ENCODE measurements at places on chromosomes 11 and 22.

- no peak for DNase-seq
Observed at GRCh38 chr11:10638316-10638925, 55.1 kb downstream of the IRAG1 start.

DNA sequence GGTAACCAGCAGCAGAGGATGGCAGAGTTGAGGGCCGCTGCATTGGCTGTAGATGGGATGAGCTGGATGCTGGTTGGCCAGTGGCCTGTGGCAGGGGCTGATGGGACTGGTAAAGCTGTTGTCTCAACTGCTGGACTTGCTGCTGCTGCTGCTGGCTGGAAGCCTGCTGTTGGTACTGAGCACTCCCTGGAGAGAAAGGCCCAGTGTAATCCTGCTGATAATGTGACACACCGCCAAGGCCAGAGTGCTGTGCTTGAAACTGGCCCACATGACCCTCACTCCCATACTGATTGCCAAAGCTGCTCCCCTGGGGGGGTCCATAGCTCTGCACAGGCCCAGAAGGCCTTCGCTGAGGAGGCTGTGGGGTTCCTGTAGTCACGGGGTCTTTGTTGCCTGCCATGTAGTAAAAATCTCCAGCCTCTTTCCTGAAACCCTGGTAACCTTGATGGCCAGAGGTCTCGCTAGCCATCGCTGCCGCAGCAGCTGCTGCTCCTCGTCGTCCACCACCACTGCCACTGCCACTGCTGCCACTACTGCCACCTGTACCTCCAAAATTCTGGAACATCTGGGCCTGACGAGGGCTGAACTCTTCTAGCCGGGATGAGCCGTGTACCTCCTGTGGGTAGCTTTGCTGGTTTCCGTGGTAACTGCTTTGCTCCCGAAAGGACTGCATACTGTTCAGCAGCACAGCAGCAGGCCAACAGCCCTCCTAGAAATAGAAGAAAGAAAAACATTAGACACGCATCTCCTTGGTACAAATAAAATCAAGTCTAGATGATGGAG lies 55.6 kb downstream of the TCF20 start:
- DNase-seq, result no peak

DNA sequence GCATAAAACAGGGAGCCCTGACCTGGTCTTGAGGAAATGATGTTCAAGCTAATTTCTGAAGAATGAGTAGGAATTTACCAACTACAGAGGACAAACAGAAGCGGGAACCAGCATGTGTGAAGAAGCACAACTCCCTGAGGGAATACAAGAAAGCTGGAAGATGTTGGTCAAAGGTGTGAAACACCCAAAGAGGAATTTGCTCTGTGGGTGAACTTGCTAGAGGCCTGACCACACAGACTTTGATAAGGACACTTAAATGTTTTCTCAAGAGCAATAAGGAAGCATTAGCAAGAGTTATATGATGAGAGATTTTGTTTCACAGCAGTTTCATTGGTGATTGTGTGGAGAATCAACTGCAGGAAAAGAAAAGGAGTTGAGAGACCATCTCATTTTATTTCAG lies 17.6 kb downstream of the SLC5A12 start:
- no peak for DNase-seq

DNA sequence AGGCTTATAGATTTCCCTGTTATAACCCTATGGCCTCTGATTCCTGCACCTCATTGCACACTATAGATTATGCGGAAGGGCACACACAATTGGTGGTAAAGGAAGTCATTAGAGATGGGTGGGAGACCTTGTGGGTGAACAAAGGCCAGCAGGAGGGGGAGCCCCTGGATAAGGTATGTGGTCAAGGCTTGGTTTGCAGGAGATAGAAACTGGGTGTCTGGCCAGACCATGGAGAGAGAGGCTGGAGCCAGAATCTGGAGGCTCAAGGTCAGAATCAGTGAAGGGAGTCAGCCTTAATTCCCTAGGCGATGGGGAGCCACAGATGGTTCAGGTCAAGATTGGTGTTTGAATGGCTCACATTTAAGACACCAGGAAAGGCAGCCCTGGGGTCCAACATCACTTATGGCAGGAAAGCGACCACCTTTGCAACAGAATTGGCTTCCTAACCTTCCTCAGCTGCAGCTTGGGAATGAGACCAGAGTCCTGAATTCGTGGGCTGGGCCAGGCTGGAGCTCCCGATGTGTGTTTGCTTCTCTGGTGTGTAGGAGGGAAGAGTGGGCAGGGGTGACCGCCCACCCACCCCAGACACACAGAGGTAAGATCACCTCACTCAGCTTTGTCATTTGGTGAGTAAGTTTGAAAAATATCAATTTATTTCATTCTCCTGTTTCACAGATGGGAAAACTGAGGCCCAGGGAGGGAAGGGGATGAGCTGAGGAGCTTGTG lies 22.7 kb upstream of the SCUBE1 start:
- no peak for DNase-seq

- no peak for DNase-seq
Observed at GRCh38 chr22:37281646-37282384, 493 bp upstream of the CYTH4 start.

- no peak for DNase-seq
Observed at GRCh38 chr11:108768370-108768769, 103.5 kb downstream of the DDX10 start.

GRCh38 chr11:65880844-65881421 lies 1.3 kb downstream of the CTSW start:
- no peak for DNase-seq

GRCh38 chr11:57240007-57240406 lies 3.0 kb upstream of the APLNR start:
- DNase-seq, result no peak

DNA sequence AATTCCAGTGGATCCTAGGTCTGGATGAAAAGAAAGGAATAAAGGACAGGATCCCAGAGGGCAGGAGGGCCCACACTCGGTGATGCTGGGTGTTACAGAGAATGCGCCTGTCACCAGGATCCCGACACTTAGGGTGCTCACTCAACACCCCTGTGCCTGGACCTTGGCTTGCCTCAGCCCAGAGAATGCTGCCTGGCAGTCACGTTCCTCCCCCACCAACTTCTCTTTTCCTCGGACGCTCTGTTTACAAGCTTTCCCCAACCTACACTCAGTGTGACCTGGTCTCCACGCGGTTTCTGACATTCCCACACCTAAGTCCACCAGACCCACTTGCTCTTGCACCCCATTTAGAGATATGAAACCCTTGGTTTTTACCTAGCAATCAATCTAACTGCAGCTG lies 38.0 kb upstream of the ETS1 start:
- no peak for DNase-seq

- no peak for DNase-seq
Observed at GRCh38 chr22:23769321-23769965, 1.7 kb upstream of the CHCHD10 start.

GRCh38 chr11:77503006-77503405 lies 29.1 kb upstream of the PAK1 start:
- no peak for DNase-seq

DNA sequence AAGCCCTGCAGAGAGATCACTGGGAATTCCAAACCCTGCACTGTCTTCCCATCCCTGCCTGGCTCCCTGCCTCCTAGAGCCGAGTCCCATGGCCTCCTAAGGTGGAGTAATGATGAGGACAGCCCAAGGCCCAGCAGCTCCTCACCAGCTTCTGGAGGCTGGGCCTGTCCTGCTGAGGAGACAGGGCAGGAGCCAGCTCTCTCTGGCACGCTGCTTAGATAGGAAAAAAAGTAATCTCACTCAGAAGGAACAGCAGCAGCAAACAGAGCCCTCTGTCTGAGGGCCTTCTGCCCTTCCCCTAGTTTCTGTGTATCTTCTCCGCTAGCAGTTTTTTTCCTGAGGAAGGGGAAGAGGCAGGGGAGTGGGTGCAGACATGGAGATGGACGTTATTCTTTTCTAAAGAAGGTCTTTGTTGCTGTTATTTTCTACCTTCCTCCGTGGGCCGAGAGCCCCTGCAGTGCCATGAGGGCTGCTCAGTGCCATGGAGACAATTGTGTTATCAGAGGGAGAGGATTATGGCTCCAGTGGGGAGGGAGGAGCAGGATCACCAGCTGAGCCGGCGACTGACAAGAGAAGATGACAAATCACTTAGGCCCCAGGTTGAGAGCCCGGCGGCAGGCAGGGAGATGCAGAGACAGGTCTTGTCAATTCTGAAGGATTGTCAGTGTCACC lies 315.3 kb downstream of the BUD13 start:
- DNase-seq, result no peak

- no peak for DNase-seq
Observed at GRCh38 chr22:22384668-22385244, 123.8 kb downstream of the ZNF280B start.

GRCh38 chr22:46481386-46481785 lies 56.0 kb downstream of the CELSR1 start:
- no peak for DNase-seq

DNA sequence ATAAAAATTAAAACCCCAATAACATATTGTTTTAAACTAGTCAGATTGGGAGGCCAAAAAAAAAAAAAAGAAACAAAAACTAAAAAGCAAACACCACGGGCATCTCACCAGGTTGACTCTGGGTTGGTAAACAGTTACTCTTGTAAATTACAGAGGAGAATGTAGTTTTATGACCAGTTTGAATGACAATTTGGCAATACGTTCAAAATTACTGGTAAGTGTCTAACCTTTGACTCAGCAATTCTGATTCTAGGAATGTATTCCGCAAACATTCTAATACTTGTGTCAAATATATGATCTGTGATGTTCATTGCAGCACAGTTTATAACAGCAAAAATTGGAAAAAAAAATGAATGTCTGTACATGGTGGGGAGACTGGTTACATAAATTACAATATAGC lies 1376.0 kb downstream of the TBC1D22A start:
- no peak for DNase-seq

DNA sequence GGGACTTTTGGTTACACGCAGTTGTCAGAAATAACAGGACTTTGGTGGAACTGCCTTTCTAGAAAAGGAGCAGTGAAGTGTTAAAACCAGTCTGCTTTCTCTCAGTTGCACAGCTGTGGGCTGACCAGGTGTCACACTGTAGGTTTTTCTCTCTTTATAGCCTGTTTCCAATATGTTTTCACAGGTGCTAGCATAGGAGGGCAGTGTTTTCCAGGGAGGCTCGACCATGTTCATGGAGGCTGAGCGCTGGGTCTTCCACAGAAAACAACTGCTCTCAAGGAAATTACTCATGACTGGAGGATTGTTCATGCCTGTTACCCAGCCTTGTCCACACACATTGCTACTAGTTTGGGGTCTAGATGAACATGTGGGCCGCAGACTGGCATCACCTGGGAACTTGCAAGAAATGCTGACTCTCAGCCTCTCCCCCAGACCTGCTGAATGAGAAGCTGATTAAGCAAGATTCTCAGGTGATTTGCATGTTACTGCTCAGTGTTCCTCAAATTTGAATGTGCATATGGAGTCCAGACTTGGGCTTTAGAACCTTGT lies 157.7 kb downstream of the MAML2 start:
- DNase-seq, result no peak

GRCh38 chr11:79046366-79046765 lies 394.5 kb downstream of the TENM4 start:
- DNase-seq, result no peak

DNA sequence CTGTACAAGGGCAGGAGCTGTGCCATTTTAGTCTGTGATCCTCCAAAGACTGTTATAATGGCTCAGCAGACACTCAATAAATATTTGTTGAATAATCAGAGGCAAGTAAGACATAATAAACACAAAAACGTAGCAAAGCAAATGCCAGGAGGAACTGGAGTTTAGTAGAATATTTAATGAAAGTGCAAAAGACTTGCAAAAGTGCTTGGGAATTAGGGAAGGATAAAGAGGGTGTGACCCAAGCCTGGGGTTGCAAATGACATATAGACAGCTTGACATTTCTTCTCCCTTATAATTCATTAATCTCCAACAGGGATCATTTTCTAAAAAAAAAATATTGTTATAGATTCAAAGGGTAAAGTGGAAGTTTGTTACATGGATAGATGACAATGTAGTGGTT lies 212.7 kb upstream of the PGR start:
- DNase-seq, result no peak

- DNase-seq, result no peak
Observed at GRCh38 chr11:87491381-87491780, 453.6 kb downstream of the TMEM135 start.

- DNase-seq, result no peak
Observed at GRCh38 chr22:20748731-20749428, 25.0 kb upstream of the SERPIND1 start.

- DNase-seq, result no peak
Observed at GRCh38 chr11:16770016-16770415, 31.6 kb downstream of the C11orf58 start.

- no peak for DNase-seq
Observed at GRCh38 chr11:129440028-129440713, 64.5 kb downstream of the BARX2 start.

GRCh38 chr11:21711341-21711740 lies 481.5 kb upstream of the ANO5 start:
- DNase-seq, result no peak

- DNase-seq, result no peak
Observed at GRCh38 chr11:102546427-102546826, 15.9 kb upstream of the MMP7 start.

GRCh38 chr22:38072322-38073149 lies 11.4 kb downstream of the SLC16A8 start:
- DNase-seq, result no peak

GRCh38 chr11:106733635-106734034 lies 284.6 kb downstream of the GUCY1A2 start:
- no peak for DNase-seq

- no peak for DNase-seq
Observed at GRCh38 chr22:49301398-49302149, 526.1 kb downstream of the BRD1 start.

DNA sequence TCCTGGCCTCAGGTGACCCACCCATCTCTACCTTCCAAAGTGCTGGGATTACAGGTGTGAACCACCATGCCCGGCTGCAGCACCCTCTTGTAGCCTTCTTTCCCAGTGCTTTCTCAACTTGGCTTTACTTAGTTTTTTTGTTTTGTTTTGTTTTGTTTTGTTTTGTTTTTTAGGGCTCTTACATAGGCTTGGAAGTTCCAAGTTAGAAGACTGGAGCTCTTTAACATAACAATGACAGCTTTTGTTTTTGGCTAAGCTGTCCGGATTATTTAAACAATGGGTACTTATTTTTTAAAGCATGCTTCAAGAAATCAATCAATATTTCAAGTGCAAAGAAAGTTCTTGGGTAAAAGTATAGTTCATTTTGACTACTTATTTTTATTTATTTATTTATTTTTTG lies 25.9 kb downstream of the KMT2A start:
- no peak for DNase-seq

DNA sequence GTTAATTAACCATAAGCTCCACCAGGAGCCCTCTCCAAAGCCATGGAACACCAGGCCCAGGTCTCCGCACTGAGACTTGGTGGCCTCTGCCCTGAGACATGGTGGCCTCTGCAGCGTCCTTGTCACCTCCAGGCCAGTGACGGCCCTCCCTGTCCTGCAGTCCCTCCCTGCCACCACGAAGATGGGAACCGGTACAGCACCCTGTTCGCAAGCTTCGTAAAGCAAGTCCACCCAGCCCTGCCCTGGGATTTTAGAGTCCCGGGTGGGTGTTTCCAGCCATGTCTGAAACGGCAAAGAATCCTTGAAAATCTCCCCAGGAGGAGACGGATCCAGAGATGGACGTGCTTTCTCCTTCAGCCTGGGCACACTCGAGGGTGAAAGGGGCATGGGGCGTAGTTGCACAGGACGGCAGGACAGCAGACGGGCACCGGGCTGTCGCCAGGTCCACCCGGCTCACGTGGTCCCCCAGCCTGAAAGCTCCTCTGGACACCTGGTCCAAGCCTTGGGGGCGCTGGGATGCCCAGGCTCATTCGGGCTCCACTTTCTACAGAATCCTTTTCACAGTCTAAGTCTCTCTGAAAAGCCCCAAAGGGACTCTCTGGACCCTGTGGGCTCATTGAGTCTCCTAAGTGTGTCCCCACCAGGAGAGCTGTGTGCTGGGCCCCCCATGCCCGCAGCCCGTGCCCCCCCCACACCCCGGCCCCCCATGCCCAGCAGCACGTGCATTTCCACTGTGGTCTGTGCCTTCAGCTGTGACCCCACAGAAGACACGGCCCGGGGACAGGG lies 456.2 kb downstream of the BRD1 start:
- DNase-seq, result no peak

All from cortex of kidney (tissue), 1 donor.